ENCODE measurements at places on chromosomes 6 and 20.

DNA sequence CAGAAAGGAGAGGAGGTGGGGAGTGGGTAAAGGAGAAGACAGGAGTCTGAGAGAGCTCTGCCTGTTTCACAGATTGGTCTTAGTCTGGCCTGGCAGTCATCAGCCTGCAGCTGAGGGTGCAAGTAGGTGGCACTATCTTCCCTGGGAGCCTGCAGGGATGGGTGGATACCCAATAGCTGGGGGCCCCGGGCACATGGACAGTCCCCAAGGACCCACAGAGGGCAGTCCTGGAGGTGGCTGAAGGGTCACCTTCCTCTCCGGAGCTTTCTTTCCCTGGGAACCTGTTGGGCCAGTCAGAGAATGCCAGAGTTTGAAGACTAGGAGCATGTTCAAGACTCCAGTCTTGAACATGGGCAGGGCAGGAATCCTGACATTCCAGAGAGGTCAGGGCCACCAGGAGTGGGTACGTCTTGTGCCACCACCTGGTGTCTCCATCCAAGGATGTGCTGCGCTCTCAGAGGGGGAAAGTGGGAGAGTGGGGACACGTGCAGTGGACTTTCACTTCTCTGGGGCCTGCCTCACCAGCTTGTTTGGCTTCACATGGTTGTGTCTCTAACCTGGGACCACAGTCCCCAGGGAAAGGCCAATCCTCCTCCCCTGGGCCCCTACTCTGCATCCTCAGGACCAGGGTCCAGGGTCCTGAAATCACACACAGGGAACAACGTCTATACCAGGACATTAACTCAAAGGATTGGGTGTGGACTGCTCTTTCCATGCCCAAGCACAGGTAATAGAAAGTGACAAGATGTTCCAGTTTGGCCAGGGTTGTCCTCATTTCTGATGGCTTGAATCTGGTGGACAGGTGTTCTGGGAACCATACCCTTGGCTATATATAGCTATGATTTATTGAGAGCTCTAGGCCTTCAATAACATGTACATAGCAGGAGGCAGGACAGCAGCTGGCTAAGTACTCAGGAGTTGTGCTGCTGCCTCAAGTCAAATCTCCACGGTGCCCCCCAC lies 18.0 kb downstream of the AARS2 start:
- DNase-seq = no peak

DNA sequence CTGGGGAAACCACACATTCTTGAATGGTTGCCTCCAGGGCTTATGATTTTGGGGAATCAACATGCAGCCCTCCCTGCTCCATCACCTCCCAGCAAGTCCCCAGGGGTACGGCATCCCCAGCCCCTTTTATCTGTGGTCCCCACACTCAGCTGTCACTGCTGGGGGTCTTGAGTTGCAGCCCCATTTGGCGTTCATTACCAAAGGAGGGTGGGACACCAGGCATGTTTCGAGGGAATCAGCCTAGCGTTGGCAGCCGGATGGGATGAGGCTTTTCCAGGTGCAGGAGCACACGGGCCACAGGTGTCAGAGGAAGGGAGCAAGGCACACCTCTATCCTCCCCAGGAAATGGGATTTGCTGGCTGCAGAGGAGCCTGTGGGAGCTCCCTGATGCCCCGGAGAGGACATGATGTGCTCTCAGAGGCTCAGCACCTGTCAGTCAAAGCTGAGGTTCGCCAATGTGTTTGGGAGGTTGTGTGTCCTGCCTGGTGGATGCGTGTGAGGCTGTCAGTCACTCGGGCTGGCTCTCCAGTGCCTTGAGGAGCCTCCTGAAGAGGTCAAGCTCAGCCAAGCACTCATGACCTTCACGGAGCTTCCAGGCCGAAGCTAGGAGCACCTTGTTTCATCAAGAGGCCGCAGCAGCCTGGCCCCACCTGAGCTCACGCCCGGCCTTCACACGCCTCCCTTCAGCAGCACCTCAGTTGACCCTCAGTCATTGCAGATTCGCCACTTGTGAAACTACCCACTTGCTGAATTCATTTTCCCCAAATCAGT lies 95.0 kb downstream of the ERMARD start:
- no peak for DNase-seq

- no peak for DNase-seq
Observed at GRCh38 chr20:63163596-63164483, 52.1 kb downstream of the YTHDF1 start.

DNA sequence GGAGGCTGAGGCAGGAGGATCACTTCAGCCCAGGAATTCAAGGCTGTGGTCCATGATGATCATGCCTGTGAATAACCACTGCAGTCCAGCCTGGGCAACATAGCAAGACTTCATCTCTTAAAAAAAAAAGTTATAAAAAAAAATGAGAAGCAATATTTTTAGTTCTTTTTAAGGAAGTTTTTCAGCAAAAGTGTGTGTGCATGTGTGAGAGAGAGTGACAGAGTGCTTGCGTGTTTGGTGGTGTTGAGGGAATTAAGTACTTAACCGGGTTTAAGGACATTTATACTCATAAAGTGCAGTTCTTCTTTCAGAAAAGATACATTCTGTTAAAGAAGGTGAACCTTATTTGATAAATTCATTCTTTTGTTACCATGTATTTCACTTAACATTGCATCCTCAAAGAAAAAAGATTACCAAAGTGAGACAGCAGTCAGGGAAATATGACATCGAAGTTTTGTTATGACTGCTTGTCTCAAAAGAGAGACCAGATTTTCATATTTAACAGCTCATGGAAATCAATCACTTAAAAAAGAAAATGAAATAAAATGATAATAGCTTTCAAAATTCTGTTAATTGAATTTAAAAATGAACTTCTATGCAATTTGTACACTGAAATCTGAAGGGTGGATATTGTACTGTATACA lies 254.7 kb downstream of the ARHGAP18 start:
- no peak for DNase-seq

DNA sequence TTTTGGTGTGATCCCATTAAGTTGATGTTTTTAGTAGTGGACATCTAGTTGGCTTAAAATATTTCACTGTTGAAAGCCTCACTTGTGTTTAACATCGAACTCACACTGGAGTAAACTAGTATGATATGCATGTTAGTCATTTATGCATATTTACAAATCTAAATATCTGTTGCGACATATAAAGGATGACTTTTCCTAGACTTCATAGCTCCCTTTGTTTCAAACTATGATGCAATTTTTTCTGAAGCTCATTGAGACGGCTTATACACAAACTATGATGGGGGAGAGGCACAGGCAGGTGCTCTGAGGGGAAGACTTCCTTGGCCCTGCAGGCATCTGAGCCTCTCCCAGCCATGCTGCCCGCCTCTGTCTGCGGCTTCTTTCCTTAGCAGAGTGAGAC lies 11.8 kb upstream of the FOXC1 start:
- DNase-seq = no peak

DNA sequence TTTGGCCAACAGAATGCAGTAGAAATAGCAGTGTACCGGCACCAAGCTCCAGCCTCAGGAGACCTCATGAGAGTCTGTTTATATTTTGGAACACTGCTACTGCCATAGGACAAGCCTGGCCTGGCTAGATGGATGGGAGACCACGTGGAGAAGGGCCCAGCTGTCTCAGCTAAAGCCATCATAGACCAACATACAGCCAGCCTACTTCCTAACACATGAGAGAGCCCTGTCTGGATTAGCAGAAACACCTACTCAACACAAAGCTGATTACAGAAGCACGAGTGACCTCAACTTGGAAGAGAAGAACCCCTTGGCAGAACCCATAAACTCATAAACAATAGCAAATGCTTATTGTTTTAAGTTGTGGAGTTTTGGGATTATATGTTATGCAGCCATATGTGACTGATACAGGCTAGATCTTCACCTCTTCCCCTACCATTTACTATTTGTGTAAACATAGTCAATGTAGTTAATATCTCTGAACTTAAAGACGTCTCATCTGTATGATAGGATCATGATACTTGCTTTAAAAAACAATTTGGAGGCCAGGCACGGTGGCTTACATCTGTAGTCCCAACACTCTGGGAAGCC lies 199.4 kb upstream of the ZNF217 start:
- no peak for DNase-seq

- DNase-seq = no peak
Observed at GRCh38 chr6:29746846-29747687, 23.8 kb downstream of the HLA-F start.

DNA sequence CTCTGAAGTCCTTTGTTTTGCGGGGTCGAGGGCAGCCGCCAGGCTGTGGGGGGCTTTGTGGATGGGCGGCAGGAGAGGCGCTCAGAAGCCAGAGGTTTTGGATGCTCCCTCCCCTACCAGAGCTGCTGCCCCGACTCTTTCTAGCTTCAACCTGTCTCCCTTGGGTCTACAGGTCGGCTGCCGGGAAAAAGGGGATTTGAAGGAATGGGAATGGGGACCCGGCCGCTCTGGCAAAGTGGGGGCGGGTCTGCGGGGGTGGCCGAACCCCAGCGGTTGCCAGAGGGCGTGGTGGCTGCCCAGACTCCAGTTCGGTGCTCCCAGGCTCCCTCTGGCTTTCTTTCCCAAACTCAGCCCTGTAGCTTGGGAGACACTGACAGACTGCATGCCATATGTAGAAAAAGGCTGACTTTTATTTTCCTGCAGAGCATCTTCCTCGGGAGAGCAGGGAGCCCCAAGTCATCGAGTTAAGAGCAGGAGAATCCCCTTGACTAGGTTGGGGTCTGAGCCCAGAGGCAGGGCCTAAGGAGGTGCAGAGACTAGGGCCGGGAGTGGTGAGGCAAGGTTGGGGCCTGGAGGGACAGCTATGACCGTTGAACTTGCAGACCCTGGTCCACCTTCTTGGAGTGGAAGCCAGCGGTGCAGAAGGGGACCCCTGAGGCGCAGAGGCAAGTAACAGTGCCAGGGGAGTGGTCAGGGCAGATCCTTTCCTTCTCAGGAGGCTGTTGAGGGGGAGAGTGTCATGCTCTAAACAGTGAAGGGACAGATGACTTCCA lies 1.4 kb upstream of the PPP1R18 start:
- DNase-seq = no peak

GRCh38 chr6:44176762-44177509 lies 18.3 kb downstream of the CAPN11 start:
- DNase-seq = peak; percentile 35

GRCh38 chr20:59134182-59134581 lies 29.4 kb upstream of the ZNF831 start:
- DNase-seq = no peak

- no peak for DNase-seq
Observed at GRCh38 chr6:67458265-67458664, 1176.8 kb upstream of the ADGRB3 start.

- DNase-seq = no peak
Observed at GRCh38 chr6:22152841-22153240, 144.0 kb downstream of the PRL start.

- DNase-seq = no peak
Observed at GRCh38 chr6:37285861-37286311, 27.9 kb upstream of the TMEM217 start.

Data from GM19239 (cell line).